ENCODE measurements at places on chromosomes 11 and 22. TPM values are rescaled to one million over a fixed set of nuclear protein-coding genes. Genes with fewer than 3 reads are reported as not detected.

Gene OR51D1
- not detected for polyA plus RNA-seq

Gene ATG2A
- 6.2 TPM for polyA plus RNA-seq

Gene HTR3A
- polyA plus RNA-seq: not detected

Gene NCAM1
- 20.7 TPM for polyA plus RNA-seq

Gene SNX32
- 0.81 TPM for polyA plus RNA-seq

Gene GGTLC3
- not detected for polyA plus RNA-seq

Gene C22orf42
- not detected for polyA plus RNA-seq

Gene FBXO7
- 89.1 TPM for polyA plus RNA-seq

Gene MPPED2
- 0.05 TPM for polyA plus RNA-seq

Gene TEX12
- polyA plus RNA-seq: 0.15 TPM

Gene POGLUT3
- polyA plus RNA-seq: 32.3 TPM

Gene TMPRSS5
- 0.28 TPM for polyA plus RNA-seq

Gene PRG3
- not detected for polyA plus RNA-seq

Gene CHADL
- polyA plus RNA-seq: 0.08 TPM

Gene DEFB131B
- not detected for polyA plus RNA-seq

Gene FOLR2
- not detected for polyA plus RNA-seq

Gene CLDN5
- polyA plus RNA-seq: not detected

Gene MYOD1
- polyA plus RNA-seq: not detected

Gene TMPRSS13
- polyA plus RNA-seq: not detected

Gene SELENOH
- polyA plus RNA-seq: 291 TPM

Gene ARRB1
- polyA plus RNA-seq: 6.7 TPM

Gene ACRV1
- not detected for polyA plus RNA-seq

Gene SLC17A6
- polyA plus RNA-seq: not detected

Gene OR52A1
- polyA plus RNA-seq: not detected

Gene MYRF
- polyA plus RNA-seq: 1.8 TPM

Gene DKK3
- 1,491 TPM for polyA plus RNA-seq

Gene MMP12
- polyA plus RNA-seq: 2.0 TPM

Gene FGF19
- polyA plus RNA-seq: not detected

Gene GP1BB
- polyA plus RNA-seq: 0.49 TPM

Gene SCGB1A1
- not detected for polyA plus RNA-seq

Gene OLFML1
- polyA plus RNA-seq: not detected

Gene SCGB2A2
- polyA plus RNA-seq: not detected

Gene TSGA10IP
- polyA plus RNA-seq: not detected

Gene CPT1A
- 22.5 TPM for polyA plus RNA-seq

Gene SH3BP1
- polyA plus RNA-seq: 8.9 TPM

Gene SCGB1D2
- not detected for polyA plus RNA-seq

Gene FGF4
- polyA plus RNA-seq: not detected

Gene BAIAP2L2
- polyA plus RNA-seq: 0.13 TPM

Gene RIMBP3B
- not detected for polyA plus RNA-seq

Gene MMP11
- polyA plus RNA-seq: 50.8 TPM

Gene ENTHD1
- not detected for polyA plus RNA-seq

Gene ZNF214
- 2.5 TPM for polyA plus RNA-seq

Gene PLXNB2
- 85.8 TPM for polyA plus RNA-seq

Gene C1QTNF5
- polyA plus RNA-seq: 0.76 TPM

Gene AIFM3
- 1.3 TPM for polyA plus RNA-seq

Gene UBQLNL
- polyA plus RNA-seq: 0.10 TPM

Gene SLC22A6
- polyA plus RNA-seq: not detected

Gene APOBEC3A
- polyA plus RNA-seq: not detected

Gene PGR
- polyA plus RNA-seq: not detected

Gene STIM1
- 29.5 TPM for polyA plus RNA-seq

Gene NXPE1
- not detected for polyA plus RNA-seq

Gene SMTNL1
- not detected for polyA plus RNA-seq

Gene PHETA2
- polyA plus RNA-seq: 0.05 TPM

Gene ALG12
- polyA plus RNA-seq: 7.5 TPM

Gene C11orf58
- 94.4 TPM for polyA plus RNA-seq

Gene NEFH
- polyA plus RNA-seq: 3.5 TPM
